ENCODE measurements at places on chromosomes 4 and X.

- no peak for DNase-seq
These were observed 62.2 kb downstream of the ANXA3 start for GRCh38 chr4:78613522-78614321.

GRCh38 chr4:61199873-61200186 is 296 bp upstream of the ADGRL3 start:
- no peak for DNase-seq

DNA sequence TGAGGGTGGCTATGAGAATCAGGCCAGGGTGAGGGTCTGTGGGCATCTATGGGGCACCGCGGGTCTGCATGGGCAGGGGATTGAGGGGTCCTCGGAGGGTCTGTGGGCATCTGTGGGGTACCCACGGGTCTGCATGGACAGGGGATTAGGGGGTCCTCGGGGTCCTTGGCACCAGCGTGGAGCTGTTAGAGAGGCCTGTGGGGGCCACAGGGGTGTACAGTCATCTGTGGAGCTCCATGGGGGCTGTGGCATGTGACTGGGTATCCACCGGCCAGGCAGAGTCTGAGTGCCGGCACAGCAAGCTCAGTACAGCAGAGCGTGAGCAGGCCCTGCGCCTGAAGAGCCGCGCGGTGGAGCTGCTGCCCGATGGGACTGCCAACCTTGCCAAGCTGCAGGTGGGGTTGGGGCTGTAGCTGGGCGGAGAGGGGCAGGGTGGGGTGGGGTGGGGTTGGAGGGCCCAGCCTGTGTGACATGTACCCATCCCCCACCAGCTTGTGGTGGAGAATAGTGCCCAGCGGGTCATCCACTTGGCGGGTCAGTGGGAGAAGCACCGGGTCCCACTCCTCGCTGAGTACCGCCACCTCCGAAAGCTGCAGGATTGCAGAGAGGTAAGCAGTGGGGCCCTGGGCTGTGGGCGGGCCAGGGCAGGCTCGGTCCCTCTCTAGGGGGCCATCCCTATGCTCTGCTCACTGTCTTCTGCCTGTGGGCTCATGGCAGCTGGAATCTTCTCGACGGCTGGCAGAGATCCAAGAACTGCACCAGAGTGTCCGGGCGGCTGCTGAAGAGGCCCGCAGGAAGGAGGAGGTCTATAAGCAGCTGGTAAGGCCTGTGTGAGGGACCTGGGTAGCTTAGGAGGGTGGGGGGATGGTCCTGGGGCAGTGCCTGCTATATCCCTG is 12.9 kb downstream of the CCDC22 start:
- DNase-seq: no peak

DNA sequence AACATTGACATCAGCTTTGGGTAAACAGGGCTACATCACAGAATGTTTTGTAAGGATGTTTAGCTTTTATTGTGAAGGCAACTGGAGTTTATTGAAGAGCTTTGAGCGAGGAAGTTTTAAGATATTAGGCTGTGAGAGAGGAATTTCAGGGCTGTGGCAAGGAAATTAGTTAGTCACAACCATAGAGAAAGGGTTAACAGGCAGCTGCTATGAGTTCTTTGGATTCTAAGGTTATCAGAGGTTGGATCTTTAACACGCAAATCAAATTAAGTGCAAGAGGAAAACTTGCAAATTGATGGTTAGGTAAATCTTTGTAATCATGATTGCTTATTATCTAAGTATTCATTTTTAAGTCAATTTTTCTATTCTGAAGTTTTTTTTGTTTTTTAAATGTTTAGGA is 156.0 kb downstream of the UGT8 start:
- no peak for DNase-seq

DNA sequence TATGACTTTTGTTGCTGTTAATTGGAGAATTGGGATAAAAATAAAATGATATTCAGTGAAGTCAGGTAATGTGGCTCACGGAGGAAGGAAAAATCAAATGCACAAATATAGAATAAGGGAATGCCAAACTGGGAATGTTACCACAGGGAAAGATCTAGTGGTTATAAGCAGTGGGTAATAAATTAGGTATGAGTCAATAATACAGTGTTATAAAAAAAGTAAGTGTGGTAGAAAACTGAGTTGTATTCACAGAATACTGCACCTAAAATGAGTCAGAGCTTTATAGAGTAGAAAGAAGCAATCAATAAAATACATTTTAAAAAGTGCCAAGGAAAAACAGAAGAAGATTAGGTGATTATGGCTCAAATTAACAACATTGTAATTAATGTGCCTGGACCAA is 34.5 kb downstream of the INTS12 start:
- DNase-seq: no peak

Measured in skeletal muscle cell (primary cell).